ENCODE measurements at places on chromosomes 3 and 15. TPM values are rescaled to one million over a fixed set of nuclear protein-coding genes. Genes with fewer than 3 reads are reported as not detected.

GPR156 gene
- total RNA-seq: 2.1 TPM

DNA sequence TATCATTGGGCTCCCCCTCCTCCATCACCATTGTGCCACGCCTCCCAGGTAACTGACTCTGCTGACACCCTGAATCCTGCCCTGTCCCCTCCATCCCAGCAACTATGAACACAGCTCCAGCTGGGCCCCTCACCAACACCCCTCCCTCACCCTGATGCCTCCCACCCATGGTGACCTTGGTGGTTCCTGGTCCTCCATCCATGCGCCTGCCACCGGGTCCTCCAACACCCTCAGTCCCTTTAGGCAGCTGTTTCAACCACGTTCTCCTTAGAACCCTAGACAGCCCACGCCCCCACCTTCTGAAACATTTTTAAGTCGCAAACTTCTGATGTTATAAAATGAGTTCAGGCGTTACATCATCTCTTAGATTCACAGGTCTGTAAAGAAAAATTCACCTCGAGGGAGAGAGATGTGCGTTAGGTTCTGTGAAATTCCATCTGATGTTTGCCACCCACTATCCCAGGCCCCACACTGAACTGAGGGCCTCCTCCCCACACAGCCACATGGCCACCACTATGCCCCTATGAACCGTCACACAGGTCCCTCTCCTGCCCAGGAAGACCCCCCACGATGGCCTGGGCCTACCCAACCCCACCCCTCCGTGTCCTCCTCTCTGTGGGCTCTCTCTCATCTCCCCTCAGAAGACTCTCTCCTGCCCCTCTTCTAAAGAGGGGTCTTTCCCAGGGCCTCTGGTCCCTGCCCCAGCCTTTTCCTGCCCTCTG, 29.8 kb downstream of the PCSK6 start:
- H3K36me3 ChIP-seq: no peaks in the 10 kb centered on the region
- peaks cover 31% of the 10 kb centered on the region for H3K4me1 ChIP-seq
- no peaks in the 10 kb centered on the region for H3K27me3 ChIP-seq
- H3K27ac ChIP-seq: peak overlapping the region; percentile 26
- no peak overlapping the region for H3K4me3 ChIP-seq

- peaks cover 3% of the 10 kb centered on the region for H3K4me1 ChIP-seq
- no peaks in the 10 kb centered on the region for H3K27me3 ChIP-seq
- no peaks in the 10 kb centered on the region for H3K36me3 ChIP-seq
Observed at GRCh38 chr3:183275418-183275817, 22.4 kb downstream of the B3GNT5 start.

- no peak for DNase-seq
- peaks cover 38% of the 10 kb centered on the region for H3K4me1 ChIP-seq
- H3K4me3 ChIP-seq: no peak overlapping the region
- peaks cover 2% of the 10 kb centered on the region for H3K36me3 ChIP-seq
- H3K27ac ChIP-seq: peak overlapping the region; percentile 22
- H3K27me3 ChIP-seq: no peaks in the 10 kb centered on the region
Observed at GRCh38 chr3:11634081-11634635, 9.6 kb downstream of the VGLL4 start.

DNA sequence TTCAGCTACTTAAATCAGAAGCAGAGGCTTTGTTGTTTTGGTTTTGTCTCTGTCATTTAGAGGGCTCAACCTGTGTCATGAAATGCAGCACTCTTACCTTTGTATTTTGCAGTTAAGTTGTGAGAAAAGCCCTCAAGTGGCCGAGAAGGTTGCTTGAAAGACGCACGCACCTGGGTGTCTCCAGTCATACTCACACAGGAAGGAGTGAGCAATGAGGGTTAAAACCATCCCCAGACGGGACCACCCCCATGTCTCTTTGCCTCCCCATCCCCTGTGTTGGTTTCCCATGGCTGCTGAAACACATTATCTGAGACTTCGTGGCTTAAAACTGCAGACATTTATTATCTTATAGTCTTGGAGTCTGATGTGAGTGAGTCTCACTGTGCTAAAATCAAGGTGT, 376.1 kb upstream of the CFAP20DC start:
- H3K27me3 ChIP-seq: no peaks in the 10 kb centered on the region
- DNase-seq: no peak
- H3K4me3 ChIP-seq: no peak overlapping the region
- H3K4me1 ChIP-seq: no peaks in the 10 kb centered on the region
- no peaks in the 10 kb centered on the region for H3K36me3 ChIP-seq
- no peak overlapping the region for H3K27ac ChIP-seq

- no peak for DNase-seq
Observed at GRCh38 chr3:156160647-156161046, 40.3 kb downstream of the KCNAB1 start.

TEX55 gene
- total RNA-seq: not detected

LARP6 gene
- total RNA-seq: 12.6 TPM

GRCh38 chr3:121295979-121296378, 249.8 kb downstream of the POLQ start:
- H3K27me3 ChIP-seq: no peaks in the 10 kb centered on the region
- H3K36me3 ChIP-seq: no peaks in the 10 kb centered on the region
- no peak for DNase-seq
- H3K4me3 ChIP-seq: no peak overlapping the region
- no peaks in the 10 kb centered on the region for H3K4me1 ChIP-seq
- no peak overlapping the region for H3K27ac ChIP-seq

DNA sequence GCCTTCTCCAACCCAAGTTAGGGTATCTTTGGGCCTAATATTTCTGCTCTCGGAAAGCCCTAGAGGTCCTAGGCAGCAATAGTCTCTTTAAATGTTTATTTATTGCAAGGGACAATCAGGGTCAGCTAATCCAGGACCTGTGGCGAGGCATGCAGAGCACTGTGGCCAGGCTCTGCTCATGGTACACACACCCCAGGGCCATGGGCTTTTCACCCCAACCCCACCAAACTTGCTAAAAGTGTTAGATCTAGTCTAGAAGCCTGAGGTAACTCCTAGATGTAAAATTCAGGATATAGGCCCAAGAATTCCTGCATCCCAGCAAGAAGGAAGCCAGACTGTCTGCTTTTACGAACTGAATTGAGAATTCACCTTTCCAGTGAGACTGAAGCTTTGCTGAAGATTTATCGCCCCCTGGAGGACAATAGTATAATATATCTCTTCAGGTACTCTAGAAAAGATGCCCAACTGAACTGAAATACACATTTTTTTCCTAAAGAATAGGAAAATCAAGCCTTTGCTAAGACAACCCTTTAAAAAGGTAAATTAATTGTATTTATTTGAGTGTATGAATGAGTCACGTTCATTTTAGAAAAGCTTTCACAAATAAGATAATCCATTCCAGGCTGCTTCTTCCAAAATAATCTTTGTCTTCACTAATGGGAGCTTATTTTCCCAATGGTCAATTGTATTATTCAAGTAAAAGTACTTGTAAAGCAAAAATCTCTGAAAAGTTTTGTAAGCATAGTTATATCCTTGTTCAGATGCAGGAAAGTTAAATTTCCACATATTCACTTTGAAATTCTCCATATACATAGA, 89.8 kb downstream of the LRRC3B start:
- peaks cover 9% of the 10 kb centered on the region for H3K36me3 ChIP-seq
- H3K4me3 ChIP-seq: no peak overlapping the region
- no peak overlapping the region for H3K27ac ChIP-seq
- no peaks in the 10 kb centered on the region for H3K27me3 ChIP-seq
- peaks cover 3% of the 10 kb centered on the region for H3K4me1 ChIP-seq

DNA sequence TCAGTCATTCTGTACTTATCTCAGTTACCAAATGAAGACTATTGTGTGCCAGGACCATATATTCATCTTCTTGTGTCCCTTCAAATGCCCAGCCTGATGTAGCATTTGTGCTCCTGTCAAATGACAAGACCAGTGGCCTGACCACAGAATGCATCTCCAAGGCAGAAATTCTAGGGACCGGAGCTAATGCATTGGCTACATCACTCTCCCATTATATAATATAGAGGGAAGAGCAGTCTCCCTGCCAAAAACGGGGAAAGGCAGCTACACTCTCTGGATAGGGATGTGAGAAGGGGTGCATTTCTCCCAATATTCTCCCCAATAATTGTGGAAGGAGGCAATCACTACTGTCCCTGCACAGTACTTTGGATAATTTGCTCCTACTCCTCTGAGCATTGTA, 312.0 kb downstream of the EPHB1 start:
- no peak overlapping the region for H3K4me3 ChIP-seq
- no peak for DNase-seq
- H3K36me3 ChIP-seq: no peaks in the 10 kb centered on the region
- no peak overlapping the region for H3K27ac ChIP-seq
- no peaks in the 10 kb centered on the region for H3K4me1 ChIP-seq
- no peaks in the 10 kb centered on the region for H3K27me3 ChIP-seq

KBTBD13 gene
- total RNA-seq: 1.6 TPM

SUSD5 gene
- total RNA-seq: 1.6 TPM

ATP13A4 gene
- total RNA-seq: 0.62 TPM

SYNPR gene
- total RNA-seq: 0.04 TPM

DNA sequence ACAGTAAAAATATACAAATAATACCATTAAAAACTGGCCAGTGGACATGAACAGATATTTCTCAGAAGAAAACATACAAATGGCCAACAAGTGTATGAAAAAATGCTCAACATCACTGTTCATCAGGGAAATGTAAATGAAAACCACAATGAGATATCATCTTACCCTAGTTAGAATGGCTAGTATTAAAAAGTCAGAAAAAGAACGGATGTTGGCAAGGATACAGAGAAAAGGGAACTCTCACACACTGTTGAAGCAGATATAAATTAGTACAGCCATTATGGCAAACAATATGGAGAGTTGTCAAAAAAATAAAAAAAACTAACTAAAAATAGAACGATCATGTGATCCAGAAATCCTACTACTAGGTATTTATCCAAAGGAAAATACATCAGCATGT, 222.7 kb upstream of the NAALADL2 start:
- no peaks in the 10 kb centered on the region for H3K27me3 ChIP-seq
- H3K27ac ChIP-seq: no peak overlapping the region
- DNase-seq: no peak
- H3K4me3 ChIP-seq: no peak overlapping the region
- H3K36me3 ChIP-seq: no peaks in the 10 kb centered on the region

GRCh38 chr3:82707035-82707434, 945.6 kb upstream of the GBE1 start:
- H3K36me3 ChIP-seq: no peaks in the 10 kb centered on the region
- H3K27me3 ChIP-seq: no peaks in the 10 kb centered on the region
- H3K4me3 ChIP-seq: no peak overlapping the region
- DNase-seq: no peak
- no peak overlapping the region for H3K27ac ChIP-seq
- H3K4me1 ChIP-seq: no peaks in the 10 kb centered on the region

NRROS gene
- total RNA-seq: 2.8 TPM

DNA sequence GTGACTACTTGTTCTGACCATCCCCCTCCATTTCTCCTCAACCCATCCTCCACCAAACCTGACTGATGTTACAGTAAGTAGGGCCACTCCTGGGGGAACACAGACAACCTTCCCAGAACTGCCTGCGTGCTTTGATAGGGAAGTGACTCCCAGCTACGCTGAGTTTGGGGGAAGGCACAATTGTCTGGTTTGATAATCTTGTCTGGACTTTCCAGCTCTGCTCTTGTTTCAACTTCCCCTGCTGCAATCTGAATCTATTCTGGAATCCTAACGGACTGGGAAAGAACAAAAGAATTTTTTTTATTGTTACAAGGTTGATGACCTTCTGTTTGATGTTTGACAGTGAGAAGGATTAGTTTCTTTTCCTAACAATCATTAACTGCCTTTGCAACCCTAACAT, 895.6 kb downstream of the ROBO1 start:
- H3K27ac ChIP-seq: no peak overlapping the region
- DNase-seq: peak; percentile 41
- peaks cover 3% of the 10 kb centered on the region for H3K4me1 ChIP-seq
- no peak overlapping the region for H3K4me3 ChIP-seq
- H3K36me3 ChIP-seq: no peaks in the 10 kb centered on the region

GRCh38 chr3:46087871-46088270, 60.6 kb upstream of the XCR1 start:
- H3K27me3 ChIP-seq: peaks cover 3% of the 10 kb centered on the region
- no peak overlapping the region for H3K4me3 ChIP-seq
- H3K27ac ChIP-seq: no peak overlapping the region
- peaks cover 3% of the 10 kb centered on the region for H3K4me1 ChIP-seq
- H3K36me3 ChIP-seq: no peaks in the 10 kb centered on the region
- DNase-seq: peak; percentile 64

PLIN1 gene
- total RNA-seq: 0.13 TPM

ACAD11 gene
- 13.6 TPM for total RNA-seq

DNA sequence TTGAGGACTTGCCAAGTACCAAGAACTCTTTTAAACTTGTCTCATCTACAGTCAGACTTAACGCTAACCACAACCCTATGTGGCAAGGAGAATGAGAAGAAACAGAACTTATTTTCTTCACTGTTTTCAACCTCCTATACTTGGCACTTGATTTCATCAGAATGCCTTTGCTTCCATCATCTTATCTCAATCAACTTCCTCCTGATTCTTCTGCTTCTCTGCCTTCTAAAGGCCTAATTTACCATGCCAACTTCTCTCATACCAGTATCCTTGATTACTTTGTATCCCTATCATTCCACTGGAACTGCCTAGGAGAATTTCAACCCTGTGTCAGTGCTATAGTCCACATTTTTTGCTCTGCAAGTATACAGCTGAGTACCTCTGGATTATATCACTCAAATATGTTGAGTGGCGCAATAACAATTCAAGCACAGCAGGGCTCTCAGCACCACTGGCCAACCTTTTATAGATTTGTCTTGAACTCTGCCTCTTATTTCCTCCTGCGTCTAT, 413.6 kb downstream of the ROBO1 start:
- H3K27me3 ChIP-seq: no peaks in the 10 kb centered on the region
- no peak for DNase-seq
- H3K27ac ChIP-seq: no peak overlapping the region

SKOR1 gene
- 0.31 TPM for total RNA-seq

DNA sequence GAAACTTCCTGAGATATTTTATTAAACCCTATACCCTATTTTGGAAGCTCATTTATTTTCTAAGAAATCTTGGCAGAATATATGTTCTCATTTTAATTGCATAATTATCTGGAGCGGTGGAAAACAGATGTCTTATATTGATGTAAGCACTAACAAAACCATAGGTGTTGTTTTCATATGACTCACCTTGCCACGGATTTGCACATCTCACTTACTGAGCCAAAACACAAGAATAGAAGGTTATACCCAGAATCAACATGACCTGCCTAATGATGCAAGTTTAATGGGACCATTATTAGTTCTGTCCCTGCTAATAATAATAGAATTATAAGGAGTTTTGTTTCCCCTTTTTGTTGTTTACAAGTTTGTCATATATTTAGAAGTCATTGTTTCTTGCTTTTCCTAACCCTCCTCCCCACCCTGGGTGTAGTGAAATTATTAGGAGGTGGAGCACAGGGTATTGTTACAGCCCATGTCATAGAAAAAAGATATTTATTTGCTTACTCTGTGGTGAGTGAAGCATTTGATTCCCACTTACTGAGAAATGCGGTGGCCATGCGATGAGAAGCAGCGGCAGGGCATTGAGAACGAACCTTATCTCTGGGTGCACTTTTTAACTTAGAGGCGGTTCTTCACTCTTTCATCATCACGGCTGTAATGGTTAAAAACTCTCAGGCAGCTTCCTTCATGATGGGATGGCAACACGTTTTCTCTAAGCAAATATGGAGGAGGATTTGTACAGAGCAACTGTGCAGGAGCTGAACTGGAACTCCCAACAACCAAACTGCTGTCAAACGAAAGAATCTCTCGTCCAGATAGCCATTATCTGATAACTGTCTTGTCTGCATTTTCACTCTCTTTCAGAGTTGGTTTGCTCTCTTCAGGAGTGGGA, 521 bp downstream of the IL5RA start:
- no peaks in the 10 kb centered on the region for H3K36me3 ChIP-seq

ARNT2 gene
- total RNA-seq: 4.9 TPM

- no peaks in the 10 kb centered on the region for H3K4me1 ChIP-seq
- no peak overlapping the region for H3K4me3 ChIP-seq
- H3K27ac ChIP-seq: no peak overlapping the region
- H3K36me3 ChIP-seq: no peaks in the 10 kb centered on the region
- no peaks in the 10 kb centered on the region for H3K27me3 ChIP-seq
Observed at GRCh38 chr3:56207922-56208321, 260.3 kb downstream of the ERC2 start.

CSPG5 gene
- total RNA-seq: 1.4 TPM

ITIH1 gene
- 0.22 TPM for total RNA-seq

Measured in muscle of leg (tissue), 16 donors.